Body of pancreas (tissue), 4 donors: ENCODE measurements at places on chromosomes 2 and 18. TPM values are rescaled to one million over a fixed set of nuclear protein-coding genes. Genes with fewer than 3 reads are reported as not detected.

Gene IL1F10
- not detected for total RNA-seq

DNA sequence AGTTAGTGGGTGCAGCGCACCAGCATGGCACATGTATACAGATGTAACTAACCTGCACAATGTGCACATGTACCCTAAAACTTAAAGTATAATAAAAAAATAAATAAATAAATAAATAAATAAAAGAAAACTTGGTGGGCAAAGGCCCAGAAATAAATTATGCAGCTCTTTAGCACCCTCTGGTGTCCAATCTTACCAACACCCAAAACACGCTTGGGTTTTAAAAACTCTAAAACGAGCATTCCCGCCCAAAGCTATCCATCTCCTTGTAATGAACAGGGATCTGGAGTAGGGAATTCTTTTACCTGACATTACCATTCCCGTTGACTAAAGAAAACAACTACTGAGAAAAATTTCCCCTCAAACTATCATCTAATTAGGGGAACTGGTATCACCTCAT, 2005.9 kb upstream of the CELF4 start:
- DNase-seq = peak; percentile 10

DNA sequence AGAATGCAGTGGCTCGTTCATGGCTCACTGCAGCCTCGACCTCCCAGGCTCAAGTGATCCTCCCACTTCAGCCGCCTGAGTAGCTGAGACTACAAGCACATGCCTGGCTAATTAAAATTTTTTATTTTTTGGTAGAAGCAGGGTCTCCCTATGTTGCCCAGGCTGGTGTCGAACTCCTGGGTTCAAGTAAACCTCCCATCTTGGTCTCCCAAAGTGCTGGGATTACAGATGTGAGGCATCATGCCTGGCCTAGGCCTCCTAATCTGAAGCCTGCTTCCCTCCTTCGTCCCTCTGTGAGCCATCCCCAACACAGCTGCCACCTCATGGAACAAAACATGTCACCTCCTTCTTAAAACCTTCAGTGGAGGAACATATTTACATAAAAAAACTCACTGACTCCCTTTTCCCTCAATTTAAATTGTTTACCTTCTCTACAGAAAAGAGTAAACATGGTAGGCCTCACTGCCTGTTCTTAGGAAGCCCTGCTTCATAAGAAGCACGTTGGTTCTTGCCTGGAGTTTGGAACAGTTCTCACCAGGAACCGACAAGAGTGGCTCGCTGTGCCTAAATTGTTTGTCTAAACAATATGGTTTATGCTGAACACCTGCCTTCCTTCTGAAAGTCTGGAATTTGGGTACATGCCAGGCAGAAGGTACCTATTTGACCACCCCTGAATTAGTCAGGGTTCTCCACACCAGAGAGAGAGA, 12.1 kb upstream of the RHOB start:
- DNase-seq = peak; percentile 5

- no peak for DNase-seq
These were observed 99.3 kb downstream of the GATA6 start for GRCh38 chr18:22268641-22269128.

GRCh38 chr2:141703501-141703900, 427.3 kb downstream of the LRP1B start:
- DNase-seq = no peak
